ENCODE measurements at places on chromosomes 13 and 19.
A peak's percentile ranks its signal among the peaks of the same experiment; 100 is the strongest.

- DNase-seq = no peak
These were observed 70.4 kb downstream of the ARHGAP35 start for GRCh38 chr19:46931202-46931601.

- no peak for DNase-seq
These were observed 113.7 kb downstream of the VWA8 start for GRCh38 chr13:41847216-41847615.

GRCh38 chr13:41622432-41623429, 165.4 kb downstream of the RGCC start:
- peak; percentile 66 for DNase-seq

DNA sequence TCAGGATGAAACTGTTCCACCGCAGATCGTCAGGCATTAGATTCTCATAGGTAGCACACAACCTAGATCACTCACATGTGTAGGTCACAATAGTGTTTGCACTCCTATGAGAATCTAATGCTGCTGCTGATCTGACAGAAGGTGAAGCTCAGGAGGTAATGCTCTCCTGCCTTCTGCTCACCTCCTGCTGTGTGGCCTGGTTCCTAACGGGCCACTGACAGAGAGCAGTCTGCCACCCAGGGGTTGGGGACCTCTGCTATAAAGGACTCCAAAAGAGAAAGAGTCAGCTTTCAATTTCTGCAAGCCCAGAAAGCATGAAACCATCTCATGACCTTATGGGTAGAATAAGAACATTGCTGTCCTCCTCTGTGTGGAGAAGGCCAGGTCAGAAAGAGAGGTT, 43.5 kb upstream of the PCCA start:
- DNase-seq = no peak

- no peak for DNase-seq
These were observed 65.9 kb upstream of the ADGRL1 start for GRCh38 chr19:14271840-14272239.

DNA sequence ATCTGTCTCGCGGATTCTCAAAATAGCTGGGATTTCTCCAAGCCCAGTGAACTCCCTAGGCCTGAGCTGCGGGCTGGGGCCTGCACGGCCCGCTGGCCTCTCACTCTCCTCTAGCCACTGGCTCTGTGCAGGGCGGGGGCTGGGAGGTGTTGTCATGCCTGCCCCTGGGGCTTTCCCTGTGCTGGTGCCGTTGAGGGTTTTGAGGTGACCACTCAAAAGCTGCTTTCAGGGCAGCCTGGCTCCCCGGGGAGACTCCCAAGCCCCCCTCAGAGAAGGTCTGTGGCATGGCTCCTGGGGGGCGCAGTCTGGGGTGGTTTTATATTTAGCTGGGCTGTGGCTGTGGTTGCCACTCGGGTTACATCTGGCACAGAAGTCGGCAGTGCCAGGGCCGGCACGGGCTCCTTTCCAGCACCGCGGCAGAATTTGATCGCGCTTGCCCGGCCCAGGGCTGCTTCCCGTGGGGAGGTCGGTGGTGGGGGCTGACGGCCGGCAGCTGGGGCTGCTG, 10.0 kb downstream of the NDUFB7 start:
- peak; percentile 38 for DNase-seq

GRCh38 chr13:95903569-95903968, 149.6 kb downstream of the UGGT2 start:
- no peak for DNase-seq

GRCh38 chr13:94174009-94174408, 305.5 kb downstream of the DCT start:
- DNase-seq = no peak

DNA sequence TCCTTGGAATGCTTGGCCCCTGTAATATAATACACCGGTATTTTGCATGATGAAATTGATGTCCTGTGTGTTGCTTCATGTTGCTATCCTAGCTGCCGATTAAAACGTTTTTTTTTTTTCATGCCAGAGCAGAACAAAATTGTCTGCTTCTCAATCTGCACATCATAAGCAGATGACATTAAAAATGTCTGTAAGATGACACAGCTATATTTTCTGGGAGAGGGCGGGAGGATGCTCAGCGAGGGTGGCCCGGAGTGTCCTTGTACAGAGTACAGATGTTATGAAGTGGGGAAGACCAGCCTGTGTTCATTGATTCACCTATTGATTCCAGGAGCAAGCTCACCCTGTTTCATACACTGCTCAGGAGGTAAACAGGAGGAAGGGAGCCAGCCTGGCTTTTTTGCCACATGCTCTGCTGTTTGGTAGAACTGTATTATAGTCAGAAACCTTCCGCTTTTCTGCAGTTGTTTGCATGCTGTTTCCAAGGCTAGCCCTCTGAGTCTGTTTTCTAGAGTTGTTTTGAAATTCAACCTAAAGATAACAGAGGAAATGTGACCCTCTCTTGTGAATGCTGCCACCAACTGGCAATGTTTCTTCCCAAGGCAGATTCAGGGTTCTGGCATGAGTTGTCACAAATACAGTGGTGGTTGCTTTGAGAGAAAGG, 4.7 kb upstream of the IRS2 start:
- DNase-seq = peak; percentile 88

- no peak for DNase-seq
These were observed 97.4 kb downstream of the FREM2 start for GRCh38 chr13:38784036-38784880.

GRCh38 chr13:106514928-106515634, 20.4 kb downstream of the EFNB2 start:
- no peak for DNase-seq

- peak; percentile 100 for DNase-seq
These were observed at the start of the genes BORCS8 and RFXANK for GRCh38 chr19:19192078-19192882. TSS of gene BORCS8 (minus strand) at chr19:19192152. CDS start at chr19:19192117, 35 bp downstream. TSS of gene RFXANK (plus strand) at chr19:19192258. CDS start at chr19:19193947, 1,689 bp downstream.

GRCh38 chr13:36090592-36090991, 40.6 kb downstream of the DCLK1 start:
- DNase-seq = no peak

GRCh38 chr19:18541992-18542940, 1.1 kb downstream of the FKBP8 start:
- no peak for DNase-seq

GRCh38 chr13:49407068-49407467, 36.8 kb downstream of the CAB39L start:
- DNase-seq = no peak

DNA sequence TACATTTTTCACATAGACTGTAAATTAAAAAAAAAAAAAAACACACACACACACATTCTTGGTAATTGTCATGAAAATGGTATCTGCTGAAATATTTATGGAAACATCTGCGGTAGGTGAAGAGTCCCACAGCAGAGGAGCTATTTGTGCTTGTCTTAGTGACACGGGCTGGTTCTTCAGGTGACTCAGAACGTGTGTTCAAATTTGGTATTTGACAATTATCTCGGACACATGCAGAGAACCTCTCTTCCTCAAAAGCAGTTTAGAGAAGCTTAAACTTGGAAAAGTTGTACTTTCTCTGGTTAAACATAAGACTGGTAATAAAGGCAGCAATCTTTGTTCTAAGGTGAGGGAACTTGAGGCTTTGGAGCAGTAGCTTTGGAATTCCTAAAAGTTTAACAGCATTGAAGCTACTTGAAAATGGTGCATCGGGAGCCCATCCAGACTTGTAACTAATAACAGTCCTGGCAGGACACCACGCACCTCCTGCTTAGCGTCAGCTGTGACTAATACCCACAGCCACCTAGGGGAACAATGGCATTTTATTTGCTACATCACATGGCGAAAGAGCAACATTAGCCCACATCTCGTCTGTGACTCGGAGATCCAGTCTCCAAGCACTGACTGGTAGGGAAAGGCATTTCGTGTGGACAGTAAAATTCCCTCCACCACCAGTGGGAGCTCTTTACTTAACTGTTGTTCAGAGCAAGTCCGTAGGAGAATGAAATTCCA, 1505.1 kb upstream of the SLC10A2 start:
- peak; percentile 23 for DNase-seq
